Gastroesophageal sphincter (tissue), 4 donors: ENCODE measurements at places on chromosomes 7 and 10.

DNA sequence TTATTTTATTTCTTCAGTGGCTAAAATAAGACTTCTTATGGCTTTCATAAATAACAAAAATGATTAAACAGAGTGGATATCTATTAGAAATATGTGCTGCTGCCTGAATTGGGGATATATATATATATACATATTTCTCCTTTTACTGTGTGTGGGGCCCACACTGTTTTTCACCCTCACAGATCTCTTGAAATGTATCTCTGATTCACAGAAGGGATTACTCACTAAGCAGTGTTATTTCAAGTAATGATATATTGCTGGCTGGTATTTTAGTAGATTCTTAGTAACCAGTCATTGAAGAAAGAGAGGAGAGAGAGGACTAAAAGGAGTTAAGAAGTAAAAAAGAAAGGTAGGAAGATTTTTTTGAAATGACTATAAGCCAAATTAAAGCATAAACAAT is 308.6 kb upstream of the NRP1 start:
- ATAC-seq, result no peak

DNA sequence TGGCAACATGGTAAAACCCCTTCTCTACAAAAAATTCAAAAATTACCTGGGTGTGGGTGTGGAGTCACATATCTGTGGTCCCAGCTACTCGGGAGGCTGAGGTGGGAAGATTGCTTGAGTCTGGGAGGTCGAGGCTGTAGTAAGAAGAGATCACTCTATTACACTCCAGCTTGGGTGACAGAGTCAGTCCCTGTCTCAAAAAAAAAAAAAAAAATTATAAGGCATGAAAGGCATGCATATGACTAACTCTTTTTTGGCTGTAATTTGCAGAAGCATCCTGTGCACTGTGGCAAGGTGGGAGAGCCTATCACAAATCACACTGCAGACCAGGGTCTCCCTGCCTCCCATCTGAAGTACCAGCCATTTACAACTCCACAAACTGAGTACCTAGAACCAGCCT is 14.1 kb upstream of the MYPN start:
- no peak for ATAC-seq

DNA sequence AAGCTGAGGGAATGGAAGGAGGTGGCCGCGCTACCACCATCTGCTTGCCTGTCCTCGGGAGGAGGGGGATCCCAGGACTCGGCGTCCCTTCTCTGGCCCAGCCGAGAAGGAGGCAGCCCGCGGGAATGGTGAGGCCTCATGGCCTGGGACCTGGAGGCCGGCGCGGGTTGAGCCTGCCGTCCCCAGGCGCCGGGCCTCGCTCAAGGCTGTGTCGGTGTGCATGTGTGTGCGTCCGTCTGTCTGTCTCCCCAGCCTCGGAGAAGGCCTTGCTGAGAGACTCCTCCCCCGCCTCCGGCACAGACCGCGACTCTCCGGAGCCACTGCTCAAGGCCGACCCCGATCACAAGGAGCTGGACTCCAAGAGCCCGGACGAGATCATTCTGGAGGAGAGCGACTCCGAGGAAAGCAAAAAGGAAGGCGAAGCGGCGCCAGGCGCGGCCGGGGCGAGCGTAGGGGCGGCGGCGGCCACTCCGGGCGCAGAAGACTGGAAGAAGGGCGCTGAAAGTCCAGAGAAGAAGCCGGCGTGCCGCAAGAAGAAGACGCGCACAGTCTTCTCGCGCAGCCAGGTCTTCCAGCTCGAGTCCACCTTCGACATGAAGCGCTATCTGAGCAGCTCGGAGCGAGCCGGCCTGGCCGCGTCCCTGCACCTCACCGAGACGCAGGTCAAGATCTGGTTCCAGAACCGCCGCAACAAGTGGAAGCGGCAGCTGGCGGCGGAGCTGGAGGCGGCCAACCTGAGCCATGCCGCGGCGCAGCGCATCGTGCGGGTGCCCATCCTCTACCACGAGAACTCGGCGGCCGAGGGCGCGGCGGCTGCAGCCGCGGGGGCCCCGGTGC is 1.3 kb downstream of the HMX3 start:
- no peak for ATAC-seq

GRCh38 chr7:64562256-64562625 is 630 bp downstream of the ZNF680 start:
- ATAC-seq, result no peak

DNA sequence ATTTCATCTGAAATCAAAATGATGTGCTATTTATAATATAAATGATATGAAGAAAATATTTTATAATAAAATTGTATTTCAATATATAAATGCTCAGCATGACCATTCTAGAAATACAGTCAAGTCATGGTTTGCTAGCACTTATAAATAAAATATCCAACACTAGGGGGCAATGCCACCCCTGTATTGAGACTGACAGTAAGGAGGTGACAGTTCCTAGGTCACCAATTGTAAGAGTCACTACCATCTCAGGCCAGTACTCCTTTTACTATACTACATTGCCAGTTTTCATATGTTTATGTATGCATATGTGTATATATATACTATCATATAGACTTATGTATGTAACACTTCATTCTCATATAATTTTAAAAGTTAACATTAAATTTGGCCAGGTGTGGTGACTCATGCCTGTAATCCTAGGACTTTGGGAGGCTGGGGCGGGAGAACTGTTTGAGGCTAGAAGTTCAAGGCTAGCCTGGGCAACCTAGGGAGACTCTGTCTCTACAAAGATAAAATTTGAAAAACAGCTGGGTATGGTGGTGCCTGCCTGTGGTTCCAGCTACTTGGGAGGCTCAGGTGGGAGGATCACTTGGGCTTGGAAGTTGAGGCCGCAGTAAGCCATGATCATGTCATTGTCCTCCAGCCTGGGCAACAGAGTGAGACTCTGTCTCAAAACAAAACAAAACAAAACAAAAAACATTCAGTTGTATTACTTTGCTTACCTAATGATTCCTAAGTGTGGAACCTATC is 2.4 kb upstream of the CNOT4 start:
- no peak for ATAC-seq

GRCh38 chr10:73995035-73995358 is 2.9 kb upstream of the VCL start:
- no peak for ATAC-seq

- no peak for ATAC-seq
Measured at GRCh38 chr10:1395481-1396296, 339.5 kb downstream of the WDR37 start.

GRCh38 chr7:17331891-17332501 is 33.5 kb downstream of the AHR start:
- ATAC-seq, result no peak

GRCh38 chr7:117126676-117127075 is 173.4 kb downstream of the ST7 start:
- ATAC-seq, result no peak

GRCh38 chr7:50227726-50228125 is 76.8 kb upstream of the IKZF1 start:
- no peak for ATAC-seq

- ATAC-seq, result no peak
Measured at GRCh38 chr10:126857178-126857806, 47.9 kb upstream of the DOCK1 start.

- no peak for ATAC-seq
Measured at GRCh38 chr10:113444766-113445365, 108.0 kb upstream of the HABP2 start.

DNA sequence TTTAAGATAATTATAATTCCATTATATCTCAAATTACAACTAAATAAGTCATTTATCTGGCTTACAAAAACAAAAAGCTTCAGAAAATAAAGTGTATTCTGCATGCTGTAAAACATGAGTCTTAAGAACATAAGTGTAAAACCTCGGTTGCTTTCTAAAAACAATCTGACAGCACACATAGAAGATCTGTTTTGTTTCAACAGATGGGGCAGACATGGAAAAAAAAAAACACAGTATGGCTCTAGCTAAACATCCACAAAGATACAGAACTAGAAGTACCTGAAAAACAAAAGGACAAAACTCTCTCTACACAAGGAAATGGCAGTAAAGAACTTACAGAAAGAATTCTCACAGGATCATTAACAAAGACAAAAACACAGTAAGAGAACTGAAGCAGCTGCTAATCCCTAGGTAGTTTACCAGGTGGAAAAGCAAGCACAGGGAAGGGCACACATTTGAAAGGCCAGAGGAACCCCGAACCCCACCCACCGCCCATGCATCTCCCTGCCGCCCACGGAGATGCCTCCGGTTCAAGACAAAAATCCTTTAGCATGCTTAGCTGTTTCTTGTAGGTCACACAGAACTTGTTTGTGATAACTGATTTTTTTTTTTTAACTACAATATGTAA is 42.5 kb downstream of the DLD start:
- no peak for ATAC-seq
